ENCODE measurements at places on chromosomes 12 and 14. TPM values are rescaled to one million over a fixed set of nuclear protein-coding genes. Genes with fewer than 3 reads are reported as not detected.

Gene SYNDIG1L
- total RNA-seq = 0.87 TPM

Gene SYCP3
- total RNA-seq = 0.23 TPM

Gene ETFRF1
- 17.1 TPM for total RNA-seq

Gene RTL1
- not detected for total RNA-seq

Gene HSPA2
- total RNA-seq = 10.6 TPM

Gene SP1
- 69.5 TPM for total RNA-seq

Gene EPS8
- 64.8 TPM for total RNA-seq

All from left lung (tissue), 14 donors.